ENCODE measurements at places on chromosomes 4 and X.
A peak's percentile ranks its signal among the peaks of the same experiment; 100 is the strongest.

DNA sequence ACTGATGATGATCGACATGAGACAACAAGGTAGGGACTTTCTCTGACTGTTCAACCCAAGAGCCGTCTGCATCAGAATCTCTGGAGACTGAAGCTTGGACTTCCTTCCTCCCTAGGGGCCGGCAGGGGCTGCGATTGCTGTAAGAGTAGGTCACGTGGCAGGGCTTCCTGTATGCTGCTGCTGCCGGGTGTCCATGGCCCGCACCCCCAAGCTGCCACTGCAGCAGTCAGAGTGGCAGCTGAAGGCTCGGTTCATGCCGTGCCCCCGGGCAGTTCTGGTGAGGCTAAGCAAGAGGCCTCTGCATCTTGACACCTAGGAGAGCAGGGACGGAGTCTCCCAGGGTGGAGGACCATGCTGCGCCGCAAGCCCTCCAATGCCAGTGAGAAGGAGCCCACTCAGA lies at the start of gene SASH3:
Gene SASH3, plus strand, starts transcription at position 203 of the 400 bp plus-strand sequence. Its CDS starts 149 bp downstream, at position 352.
- peak; percentile 78 for DNase-seq

GRCh38 chrX:56231537-56232090 lies 542 bp upstream of the KLF8 start:
- no peak for DNase-seq

DNA sequence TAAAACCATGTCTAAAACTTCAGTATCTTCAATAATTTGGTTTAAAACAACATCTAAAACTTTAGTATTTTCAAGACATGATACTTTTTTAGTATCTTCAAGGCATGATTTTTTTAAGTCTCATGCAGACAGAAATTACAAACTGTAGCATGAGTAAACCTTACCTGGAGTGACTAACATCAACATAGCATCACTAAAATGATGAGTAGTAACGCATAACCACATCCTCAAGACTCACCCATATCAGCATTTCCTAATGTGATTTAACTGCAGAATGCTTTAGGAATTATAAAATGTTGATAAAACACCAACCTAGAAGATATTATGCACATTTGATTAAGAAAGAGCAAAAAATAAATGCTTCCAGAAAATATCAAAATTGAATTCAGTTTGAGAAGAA lies 19.7 kb upstream of the EDNRA start:
- no peak for DNase-seq

- no peak for DNase-seq
Observed at GRCh38 chr4:87002682-87003043, 67.9 kb downstream of the AFF1 start.

Measured in activated CD8-positive, alpha-beta memory T cell treated with anti-CD3 and anti-CD28 coated beads for 24 hours (primary cell).